ENCODE measurements at places on chromosomes 2 and 18.

DNA sequence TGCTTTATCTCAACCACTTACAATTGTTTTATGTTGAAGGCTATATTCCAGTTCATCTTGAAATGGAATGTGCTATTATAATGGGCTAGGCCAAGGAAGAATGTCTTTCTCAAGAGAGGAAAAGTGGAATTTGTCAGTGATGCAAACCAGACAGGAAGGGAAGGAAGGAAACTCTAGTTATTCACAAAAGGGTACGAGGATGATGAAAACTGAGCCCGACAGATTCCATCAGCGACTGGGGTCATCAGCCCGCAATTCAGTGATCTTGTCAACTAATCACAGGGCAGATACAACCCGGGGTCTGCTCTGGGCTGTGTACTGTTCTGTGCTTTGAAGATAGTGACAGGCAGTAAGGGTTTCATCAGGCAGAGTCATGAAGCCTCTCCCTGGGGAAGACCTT is 23.4 kb upstream of the LYPD6 start:
- no peak for DNase-seq

DNA sequence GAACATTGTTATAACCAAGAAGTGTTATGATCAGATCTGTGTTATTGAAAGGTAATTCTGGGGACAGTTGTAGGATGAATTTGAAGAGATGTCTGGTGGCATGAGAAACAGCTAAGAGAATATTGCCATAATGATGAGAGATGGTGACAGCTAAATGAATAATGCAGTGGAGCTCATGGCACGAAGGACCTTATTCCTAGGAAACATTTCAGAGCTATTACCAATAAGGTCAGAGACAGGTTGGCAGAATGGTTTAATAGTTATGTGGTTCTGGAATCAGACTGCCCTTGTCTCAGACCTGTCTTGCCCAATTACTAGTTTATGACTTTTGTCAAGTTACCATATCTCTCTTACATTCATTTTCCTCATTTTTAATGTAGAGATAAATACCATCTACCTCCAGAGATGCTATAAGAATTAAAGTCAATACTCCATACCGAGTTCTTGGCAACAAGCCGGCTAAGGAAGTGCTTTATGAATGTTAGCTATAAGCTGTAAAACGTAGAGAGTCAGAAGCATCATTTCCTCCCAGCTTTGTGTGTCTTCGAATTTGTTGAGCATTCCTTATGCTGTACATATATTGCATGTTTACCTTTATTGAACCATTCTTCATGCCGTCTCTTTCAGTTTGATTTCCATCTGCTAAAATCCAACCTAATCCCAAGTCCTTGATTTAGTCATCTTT is 73.6 kb upstream of the COL5A2 start:
- DNase-seq = no peak

GRCh38 chr2:51290725-51291124 is 258.8 kb upstream of the NRXN1 start:
- no peak for DNase-seq

DNA sequence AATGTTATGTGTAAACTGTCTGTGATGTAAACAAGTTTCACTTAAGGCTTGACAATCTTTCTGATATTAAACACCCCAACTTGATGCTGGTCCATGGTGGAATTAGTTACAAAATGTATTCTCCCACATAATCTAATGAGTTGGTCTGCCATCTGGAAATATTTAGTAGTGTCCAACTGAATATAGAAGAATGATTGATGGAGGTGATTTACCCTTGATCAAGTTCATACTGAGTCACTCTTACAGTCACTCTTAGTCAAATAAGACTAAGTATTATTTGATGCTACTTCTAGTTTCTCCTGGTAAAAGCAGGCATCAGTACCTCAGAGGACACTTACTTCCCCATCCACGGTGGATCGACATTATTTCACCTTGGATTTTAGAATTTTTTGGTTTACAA is 198.1 kb downstream of the SATB2 start:
- DNase-seq = no peak

- no peak for DNase-seq
These were observed 19.3 kb upstream of the TMEM18 start for GRCh38 chr2:696463-696862.

- no peak for DNase-seq
These were observed 206.5 kb downstream of the PRKCE start for GRCh38 chr2:45857867-45858520.

DNA sequence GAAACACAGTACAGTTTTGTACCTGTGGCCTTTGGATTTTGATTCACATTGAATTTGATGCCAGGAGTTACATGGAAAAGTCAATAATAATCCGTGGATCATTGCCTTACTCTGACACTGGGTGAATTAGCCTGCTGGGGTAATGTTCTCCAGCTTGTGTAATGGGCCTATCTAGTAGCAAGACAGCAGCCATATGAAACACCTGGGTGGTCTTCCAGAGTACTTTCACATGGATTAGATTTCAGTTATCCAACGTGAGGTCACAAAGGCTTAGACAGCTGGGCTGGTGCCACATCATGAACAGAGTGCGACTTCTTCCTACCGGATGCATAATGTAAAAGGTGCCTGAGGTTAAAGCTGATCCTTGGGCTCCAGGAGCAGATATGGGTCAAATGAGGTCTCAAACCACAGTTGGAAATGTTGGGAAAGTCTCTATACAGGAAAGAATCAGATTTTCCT is 486.8 kb downstream of the PARD3B start:
- DNase-seq = no peak
